ENCODE measurements at places on chromosomes 1 and 21.
A peak's percentile ranks its signal among the peaks of the same experiment; 100 is the strongest.

DNA sequence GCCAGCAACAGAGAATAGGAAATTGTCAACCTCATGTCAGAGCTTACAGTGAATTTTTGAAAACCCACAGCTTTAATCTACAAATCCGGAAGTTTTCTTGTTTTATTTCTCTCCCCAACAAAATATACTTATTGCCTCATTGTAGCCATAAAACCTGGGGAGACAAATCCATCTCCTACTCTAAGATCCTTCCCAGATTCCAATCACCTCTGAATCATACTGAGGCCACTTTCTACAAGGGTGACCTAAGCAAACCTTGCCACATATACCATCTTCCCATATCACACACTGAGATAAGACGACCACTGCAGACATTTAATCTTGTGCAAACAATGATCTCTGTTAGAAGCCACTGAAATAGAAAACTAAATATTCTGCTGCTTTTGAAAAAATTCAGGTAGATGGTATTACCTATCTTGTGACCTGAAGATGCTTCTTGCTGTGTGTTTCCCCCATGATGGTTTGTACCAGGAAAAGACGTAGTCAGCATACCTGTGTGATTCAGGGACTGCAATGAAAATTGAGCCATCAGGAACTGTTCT lies 171.5 kb upstream of the DUSP10 start:
- no peak for DNase-seq

- no peak for DNase-seq
These were observed 9.0 kb downstream of the TRIM67 start for GRCh38 chr1:231170875-231171274.

- DNase-seq: no peak
These were observed 1357.4 kb upstream of the ADGRL4 start for GRCh38 chr1:80363689-80364475.

DNA sequence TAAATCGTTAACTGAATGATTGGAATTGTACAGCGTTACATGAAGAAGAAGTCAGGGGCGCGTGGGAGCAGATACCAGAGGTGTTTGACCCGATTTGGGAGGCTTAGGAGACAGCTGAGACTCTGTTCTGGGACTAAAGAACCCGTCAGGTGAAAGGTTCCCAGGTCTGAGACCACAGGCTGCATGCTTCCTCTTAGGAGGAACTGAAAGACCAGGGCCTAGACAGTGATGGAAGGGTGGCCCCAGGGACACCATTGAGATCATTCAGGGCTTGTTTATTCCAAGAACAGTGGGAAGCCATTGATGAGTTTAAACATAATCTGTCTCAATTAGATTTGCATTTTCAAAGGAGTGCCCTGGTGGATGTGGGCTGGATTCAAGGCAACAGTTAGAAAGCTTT lies 904 bp downstream of the KLF17 start:
- DNase-seq: no peak

DNA sequence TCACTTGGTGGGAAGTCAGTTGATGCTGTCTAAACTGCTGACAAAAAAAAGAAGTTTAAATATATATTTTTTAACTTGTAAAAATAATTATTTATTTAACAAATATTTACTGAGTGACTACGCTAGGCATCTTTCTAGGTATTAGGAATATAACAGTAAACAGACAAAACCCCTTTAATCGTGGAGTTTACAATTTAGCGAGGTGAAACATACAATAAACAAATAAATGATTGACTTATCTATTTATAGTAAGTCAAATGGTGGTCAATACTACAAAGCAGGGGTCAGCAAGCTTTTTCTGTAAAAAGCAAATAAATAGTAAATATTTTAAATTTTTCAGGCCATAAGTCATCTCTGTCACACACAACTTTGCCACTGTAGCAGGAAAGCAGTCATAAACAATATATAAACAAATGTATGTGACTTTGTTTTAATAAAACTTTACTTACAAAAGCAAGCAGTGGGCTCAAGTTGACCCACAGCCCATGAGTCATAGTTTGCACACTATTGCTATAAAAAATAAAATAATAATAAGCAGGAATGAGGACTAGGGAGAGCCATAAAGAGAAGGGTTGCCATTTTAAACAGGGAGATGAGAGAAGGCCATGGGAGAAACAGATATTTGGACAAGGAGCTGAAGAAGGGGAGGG lies 263.9 kb downstream of the PLPP3 start:
- no peak for DNase-seq

- DNase-seq: no peak
These were observed 624.0 kb downstream of the USP25 start for GRCh38 chr21:16353764-16354163.

GRCh38 chr1:108962681-108963051 lies 618 bp downstream of the CLCC1 start:
- DNase-seq: no peak

GRCh38 chr1:17869815-17870214 lies 114.7 kb downstream of the ACTL8 start:
- DNase-seq: no peak

DNA sequence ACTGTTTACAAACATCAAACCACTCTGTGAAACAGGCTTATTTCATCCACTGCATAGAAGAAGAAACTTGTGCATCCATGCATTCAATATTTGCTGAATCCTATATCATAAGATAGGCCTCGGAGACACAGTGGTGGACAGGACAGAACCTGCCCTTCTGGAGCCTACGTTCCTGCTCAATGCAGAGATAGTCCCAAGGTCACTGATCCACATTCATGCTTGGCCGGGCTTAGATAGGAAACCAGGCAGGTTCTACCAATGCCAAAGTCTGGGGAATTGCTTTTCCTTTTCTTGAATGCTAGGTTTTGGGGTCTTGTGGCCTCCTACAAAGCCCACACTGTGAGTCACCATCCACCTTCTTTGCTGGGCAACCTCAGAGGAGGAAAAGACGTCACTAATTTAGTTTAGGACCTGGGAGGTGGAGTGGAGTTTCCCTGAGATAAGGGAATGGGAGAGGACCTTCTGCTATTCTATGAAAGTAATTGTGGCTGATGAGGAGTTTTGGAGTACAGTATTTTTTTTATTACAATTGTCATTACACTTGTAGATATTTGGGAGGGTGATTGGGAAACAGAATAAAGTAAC lies 99.7 kb upstream of the CD34 start:
- DNase-seq: no peak

GRCh38 chr1:234907208-234907939 lies 221.3 kb downstream of the TOMM20 start:
- DNase-seq: no peak

DNA sequence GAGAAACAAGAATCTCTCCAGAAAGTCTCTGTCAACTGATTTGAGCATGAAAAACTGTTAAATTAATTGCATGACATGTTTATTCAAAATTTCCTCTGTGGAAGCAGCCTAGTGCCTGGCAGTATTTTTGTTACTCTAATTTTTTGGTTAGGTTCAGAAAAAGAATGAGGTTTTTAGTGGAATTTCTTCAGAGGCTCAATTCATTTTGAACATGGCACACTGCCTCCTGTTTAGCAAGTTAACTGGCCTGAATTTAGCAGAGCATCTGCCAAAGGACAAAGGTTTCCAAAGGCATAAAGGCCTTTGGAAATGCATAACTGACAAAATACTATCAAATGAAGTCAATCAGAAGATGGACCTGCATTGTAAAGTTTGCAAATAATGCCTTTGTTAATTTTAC lies 1326.5 kb downstream of the PLA2G4A start:
- no peak for DNase-seq

DNA sequence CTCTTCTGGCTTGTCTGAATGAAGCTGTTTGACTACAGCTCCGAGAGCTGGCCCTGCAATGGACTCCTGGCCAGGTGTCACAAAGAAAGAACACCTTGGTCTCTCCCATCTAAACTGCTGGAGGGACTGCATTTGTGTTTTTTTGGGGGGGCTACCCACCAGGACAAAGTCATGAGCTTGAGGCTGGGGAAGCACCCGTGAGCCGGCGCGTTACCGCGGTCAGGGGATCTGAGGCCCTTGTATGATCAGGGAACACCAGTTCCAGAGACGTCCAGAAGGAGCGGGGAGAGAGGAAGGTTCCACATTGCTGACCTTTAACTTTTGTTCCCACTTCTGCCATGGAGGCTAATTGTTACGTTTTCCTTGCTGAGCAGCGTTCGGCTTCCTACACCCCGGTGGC lies 84.5 kb upstream of the C1orf174 start:
- no peak for DNase-seq

- no peak for DNase-seq
These were observed 30.9 kb downstream of the SELL start for GRCh38 chr1:169680377-169681019.

- no peak for DNase-seq
These were observed 6.0 kb upstream of the H6PD start for GRCh38 chr1:9228609-9229008.

- no peak for DNase-seq
These were observed 128.4 kb upstream of the SOD1 start for GRCh38 chr21:31530897-31531705.

DNA sequence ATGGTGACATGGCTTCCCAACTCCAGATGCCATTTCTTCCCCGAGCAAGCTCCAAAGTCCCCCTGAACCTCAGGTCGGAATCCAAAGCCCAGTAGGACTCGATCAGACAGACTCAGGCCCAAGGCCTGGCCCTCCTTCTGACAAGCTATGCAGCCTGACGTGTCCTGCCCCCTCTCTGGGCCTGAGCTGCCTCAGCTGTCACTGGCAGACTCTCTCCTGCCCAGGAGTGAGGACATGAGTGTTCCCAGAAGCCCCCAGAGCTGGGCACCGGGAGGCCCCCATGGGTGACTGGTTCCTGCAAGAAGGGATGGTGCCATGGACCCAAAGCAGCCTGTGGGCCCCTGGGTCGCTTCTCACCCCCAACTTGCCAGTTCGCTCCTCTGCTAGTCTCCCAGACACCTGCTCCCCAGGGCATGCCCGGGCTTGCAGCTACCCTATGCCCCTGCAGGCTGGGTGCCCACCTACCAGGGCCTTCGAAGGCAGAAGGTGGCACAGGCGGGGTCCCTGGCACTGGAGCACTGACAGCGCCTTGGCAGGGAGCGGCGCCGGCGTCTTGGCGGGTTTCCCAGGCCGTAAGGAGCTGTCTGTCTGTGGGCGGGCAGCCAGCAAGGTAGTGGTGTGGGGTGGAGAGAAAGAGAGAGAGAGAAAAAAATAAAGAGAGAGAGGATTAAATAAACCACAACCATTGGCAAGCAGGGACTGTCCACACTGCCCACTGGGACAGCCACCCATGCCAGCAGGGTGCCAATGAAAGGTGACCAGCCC lies 2.3 kb downstream of the EDN2 start:
- no peak for DNase-seq

DNA sequence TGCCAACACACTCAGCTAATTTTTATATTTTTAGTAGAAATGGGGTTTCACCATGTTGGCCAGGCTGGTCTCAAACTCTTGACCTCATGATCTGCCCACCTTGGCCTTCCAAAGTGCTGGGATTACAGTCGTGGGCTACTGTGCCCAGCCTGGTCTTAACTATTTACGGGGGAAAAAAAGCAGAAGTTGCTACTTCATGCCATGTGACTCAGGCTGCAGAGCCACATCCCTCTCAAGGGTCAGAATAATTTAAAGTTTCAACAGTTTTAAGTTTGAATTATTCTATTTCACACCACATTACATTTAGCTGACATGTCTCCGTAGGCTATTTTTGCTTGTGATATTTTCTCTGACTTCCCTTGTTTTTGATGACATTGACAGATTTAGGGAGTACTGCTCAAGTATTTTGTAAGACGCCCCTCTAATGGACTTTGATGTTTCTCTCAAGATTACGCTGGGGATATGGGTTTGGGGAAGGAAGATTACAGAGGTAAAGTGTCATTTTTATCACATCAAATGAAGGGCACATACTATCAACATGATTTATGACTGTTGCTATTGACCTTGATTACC lies 14.6 kb upstream of the AGBL4 start:
- DNase-seq: no peak

- no peak for DNase-seq
These were observed 365.9 kb upstream of the NFIA start for GRCh38 chr1:60716472-60716871.

DNA sequence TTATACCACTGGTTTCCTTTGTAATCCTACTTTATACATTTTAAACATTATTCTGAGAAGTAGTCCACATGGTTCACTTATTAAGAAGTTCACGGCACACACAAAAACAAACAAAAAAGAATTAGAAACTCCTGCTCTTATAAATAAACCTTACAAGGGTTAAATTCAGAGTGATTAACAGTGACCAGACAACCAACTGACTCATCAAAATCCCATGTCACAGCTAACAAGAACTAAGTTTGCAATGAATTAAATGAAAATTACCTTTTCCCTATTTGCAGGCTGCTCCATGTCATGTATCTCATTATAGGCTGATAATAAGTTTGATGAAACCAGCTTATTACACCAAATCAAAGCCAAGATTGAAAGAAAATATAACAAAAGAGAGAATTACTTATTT lies 77.5 kb downstream of the PUM1 start:
- DNase-seq: no peak

DNA sequence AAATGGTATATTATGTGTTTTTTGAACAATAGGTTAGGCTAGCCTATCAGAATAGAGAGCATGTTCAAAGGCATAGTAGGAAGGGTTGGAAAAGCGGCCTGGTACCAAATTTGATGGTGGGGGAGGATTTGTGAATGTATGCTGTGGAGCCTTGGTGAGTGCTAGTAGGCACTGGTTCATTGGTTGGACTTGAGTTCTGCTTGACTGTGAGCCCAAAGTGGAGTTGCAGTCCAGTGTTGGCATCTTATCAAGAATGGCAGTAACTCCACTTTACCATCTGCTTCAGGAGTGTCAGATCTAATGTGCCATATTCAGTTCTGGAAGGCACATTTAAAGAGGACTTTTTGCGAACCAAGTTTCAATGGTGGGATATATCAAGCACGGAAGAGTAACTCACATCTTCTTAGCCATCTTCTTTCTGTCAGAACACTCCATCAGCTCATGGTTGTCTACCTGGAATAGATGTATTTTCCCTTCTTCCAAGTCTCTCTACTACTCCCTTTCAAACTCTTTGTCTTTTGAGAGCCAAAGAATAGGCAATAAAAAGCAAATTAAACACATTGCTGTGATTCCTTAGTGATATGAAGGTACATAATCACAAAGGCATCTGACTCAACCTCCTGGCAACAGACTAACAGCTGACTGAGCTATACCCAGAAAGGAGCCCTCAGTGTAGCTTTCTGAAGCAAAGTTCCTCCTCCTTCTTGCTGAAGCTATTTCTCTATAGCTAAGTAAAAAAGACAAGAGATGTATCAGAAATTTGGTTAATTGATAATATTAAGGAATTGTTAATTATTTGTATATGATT lies 21.7 kb downstream of the LRRC8B start:
- DNase-seq: no peak

- DNase-seq: no peak
These were observed 10.2 kb downstream of the DDI2 start for GRCh38 chr1:15627343-15627988.

GRCh38 chr1:110615548-110616130 lies 9.5 kb upstream of the KCNA2 start:
- DNase-seq: peak; percentile 51

DNA sequence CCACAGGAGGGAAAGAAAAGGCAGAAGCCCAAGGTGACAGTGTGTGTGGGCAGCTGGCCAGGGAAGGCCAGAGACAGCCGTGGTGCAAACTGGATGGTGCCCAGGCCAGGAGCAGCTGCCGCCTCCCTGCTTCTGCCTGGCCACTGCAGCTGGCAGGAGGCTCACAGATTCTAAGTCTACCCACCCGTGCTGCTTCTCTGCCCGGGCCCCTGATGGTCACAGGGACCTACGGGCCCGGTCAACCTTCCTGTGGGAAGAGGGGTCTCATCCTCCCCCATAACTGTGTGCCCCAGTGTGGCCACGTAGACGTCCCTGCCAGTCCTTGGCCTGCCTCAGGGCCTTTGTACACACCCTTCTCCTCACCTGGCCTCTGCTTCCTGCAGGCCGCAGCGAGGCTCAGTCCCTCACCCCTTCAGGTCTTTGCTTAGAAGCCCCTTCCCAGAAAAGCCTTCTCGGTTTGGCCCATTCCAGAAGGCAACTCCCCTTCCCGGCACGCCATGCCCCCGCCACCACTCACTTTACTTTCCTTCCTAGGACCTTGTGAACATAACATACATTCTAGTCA lies 192.6 kb upstream of the AJAP1 start:
- DNase-seq: no peak

Data from SW 1271 (cell line).